Activated naive CD8-positive, alpha-beta T cell treated with anti-CD3 and anti-CD28 coated beads for 36 hours (primary cell): ENCODE measurements at places on chromosomes 7 and 10. TPM values are rescaled to one million over a fixed set of nuclear protein-coding genes. Genes with fewer than 3 reads are reported as not detected.

Gene ATRNL1
- 0.41 TPM for total RNA-seq

GRCh38 chr7:154686305-154686704, 316.6 kb downstream of the PAXIP1 start:
- DNase-seq, result no peak
- H3K4me1 ChIP-seq, result no peaks in the 10 kb centered on the region
- no peaks in the 10 kb centered on the region for H3K36me3 ChIP-seq
- H3K4me3 ChIP-seq, result no peak overlapping the region

GRCh38 chr10:34008656-34009055, 674.2 kb upstream of the NRP1 start:
- H3K4me1 ChIP-seq, result no peaks in the 10 kb centered on the region
- H3K27me3 ChIP-seq, result no peaks in the 10 kb centered on the region
- H3K27ac ChIP-seq, result no peak overlapping the region
- H3K4me3 ChIP-seq, result no peak overlapping the region
- H3K36me3 ChIP-seq, result no peaks in the 10 kb centered on the region

DNA sequence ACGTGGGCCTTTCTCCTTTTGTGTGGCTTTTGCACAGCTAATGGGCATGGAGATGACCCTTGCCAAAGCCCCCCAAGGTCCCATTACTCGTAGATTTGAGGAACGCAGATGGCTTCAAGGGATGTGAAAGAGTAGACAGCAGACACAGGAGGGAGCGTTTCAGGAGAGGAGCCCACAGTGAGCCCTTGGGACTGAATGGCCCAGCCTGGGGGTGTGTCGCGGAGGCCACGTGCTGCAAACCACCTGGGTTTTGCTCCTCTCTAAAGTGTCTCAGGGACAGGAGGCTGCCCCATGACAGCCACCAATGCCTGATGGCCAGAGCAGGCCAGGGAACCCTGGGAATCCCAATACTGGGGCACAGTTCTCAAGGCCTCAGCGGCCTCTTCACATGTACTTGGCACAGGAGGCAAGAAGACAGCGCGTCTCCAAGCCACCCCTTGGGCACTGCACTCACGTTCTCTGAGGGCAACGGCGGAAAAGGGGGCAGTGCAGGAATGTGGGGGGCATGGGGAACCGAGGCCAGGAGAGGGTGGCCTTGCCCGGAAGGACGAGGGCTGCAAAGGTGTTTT, 185.2 kb downstream of the WDR37 start:
- H3K4me1 ChIP-seq, result peaks cover 2% of the 10 kb centered on the region
- peaks cover 38% of the 10 kb centered on the region for H3K27me3 ChIP-seq
- no peak for DNase-seq
- H3K36me3 ChIP-seq, result no peaks in the 10 kb centered on the region

GRCh38 chr10:114483575-114483974, 79.3 kb upstream of the AFAP1L2 start:
- DNase-seq, result no peak
- H3K4me1 ChIP-seq, result peaks cover 60% of the 10 kb centered on the region
- H3K36me3 ChIP-seq, result peaks cover 60% of the 10 kb centered on the region
- no peak overlapping the region for H3K27ac ChIP-seq

- H3K27ac ChIP-seq, result no peak overlapping the region
- peaks cover 11% of the 10 kb centered on the region for H3K27me3 ChIP-seq
- no peaks in the 10 kb centered on the region for H3K36me3 ChIP-seq
- no peak for DNase-seq
- no peak overlapping the region for H3K4me3 ChIP-seq
- H3K4me1 ChIP-seq, result no peaks in the 10 kb centered on the region
These were observed 37.1 kb downstream of the STRA8 start for GRCh38 chr7:135270577-135271254.

GRCh38 chr7:155529845-155530244, 16.5 kb downstream of the CNPY1 start:
- DNase-seq, result no peak
- H3K4me1 ChIP-seq, result peaks cover 10% of the 10 kb centered on the region
- H3K36me3 ChIP-seq, result no peaks in the 10 kb centered on the region
- H3K4me3 ChIP-seq, result no peak overlapping the region
- peaks cover 80% of the 10 kb centered on the region for H3K27me3 ChIP-seq

DNA sequence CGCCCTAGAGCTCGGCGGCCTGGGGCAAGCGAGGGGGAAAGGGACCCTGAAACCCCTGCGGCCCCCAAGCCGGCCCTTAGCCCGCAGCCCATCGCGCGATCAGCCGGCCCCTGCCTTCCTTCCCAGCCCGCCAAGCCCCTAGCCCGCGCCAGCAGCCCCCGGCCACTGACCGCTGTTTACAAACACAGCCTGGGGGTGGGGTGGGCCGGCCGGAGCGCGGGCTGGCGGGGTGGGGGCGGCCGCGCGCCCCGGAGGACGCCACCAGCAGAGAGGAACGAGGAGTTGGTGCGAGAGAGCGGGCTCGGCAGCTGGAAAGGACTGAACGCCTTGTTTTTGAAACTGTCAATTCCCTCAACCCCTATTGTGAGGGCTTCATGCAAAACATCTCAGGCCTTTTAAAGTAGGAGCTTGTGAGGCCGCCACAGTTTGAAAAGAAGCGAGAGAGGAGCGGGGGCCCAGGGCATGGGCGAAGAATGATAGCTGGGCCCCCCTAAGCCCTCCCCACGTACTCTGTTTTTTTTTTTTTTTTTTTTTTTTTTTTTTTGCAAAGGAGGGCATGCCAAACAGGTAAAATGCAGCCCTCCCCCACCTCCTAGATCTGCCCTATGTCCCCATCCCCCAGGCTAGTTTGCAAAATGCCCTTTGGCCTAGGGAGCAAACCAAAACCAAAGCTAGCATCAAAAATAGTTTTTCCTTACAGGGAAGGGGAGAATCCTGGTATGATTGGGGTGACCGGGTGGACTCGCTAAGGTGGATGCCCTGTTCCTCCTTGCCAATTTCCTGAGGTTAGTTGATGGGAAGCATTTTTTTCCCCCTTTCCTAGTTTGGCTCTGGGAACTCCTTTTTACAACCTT, 15.0 kb downstream of the SKIDA1 start:
- H3K27ac ChIP-seq, result no peak overlapping the region
- H3K36me3 ChIP-seq, result no peaks in the 10 kb centered on the region
- no peak overlapping the region for H3K4me3 ChIP-seq

Gene PPP1R17
- total RNA-seq, result not detected

Gene GBX1
- total RNA-seq, result not detected

DNA sequence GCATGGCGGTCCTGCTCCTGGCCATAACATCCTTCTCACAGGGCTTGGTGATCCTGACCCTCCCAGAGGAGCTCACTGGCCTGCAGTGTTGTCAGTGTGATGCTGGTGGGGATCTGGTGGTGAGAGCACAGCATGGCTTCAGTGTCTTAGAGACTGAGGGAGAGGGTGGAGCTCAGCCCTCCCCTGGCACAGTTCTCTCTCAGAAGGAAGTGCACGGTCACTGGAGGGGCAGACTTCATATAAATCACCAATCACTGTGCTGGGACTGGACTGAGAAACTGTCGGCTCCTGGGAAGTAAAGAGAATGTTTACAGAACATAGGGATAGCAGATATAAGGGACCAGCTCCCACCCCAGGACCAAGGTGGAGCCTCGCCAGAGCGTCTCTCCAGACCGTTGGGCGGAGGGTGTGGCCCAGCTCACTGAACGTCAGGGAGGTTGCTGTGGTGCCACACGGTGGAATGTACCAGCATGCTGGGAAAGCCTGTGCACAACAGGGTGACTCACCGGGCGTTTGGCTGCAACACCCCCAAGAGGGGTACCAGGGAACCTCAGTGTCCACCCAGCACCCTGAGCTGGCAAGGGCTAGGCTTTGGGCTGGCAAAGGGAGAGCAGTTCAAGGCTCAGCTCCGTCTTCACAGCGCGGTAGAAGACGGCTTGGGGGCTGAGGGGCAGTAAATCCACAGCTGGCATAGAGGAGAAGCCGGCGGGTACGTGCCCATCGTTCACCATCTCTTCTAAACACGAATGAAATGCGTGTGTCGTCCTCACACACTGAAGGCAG, 8.8 kb upstream of the GET4 start:
- H3K27ac ChIP-seq, result no peak overlapping the region
- peaks cover 6% of the 10 kb centered on the region for H3K4me1 ChIP-seq
- H3K36me3 ChIP-seq, result peaks cover 28% of the 10 kb centered on the region
- DNase-seq, result no peak

GRCh38 chr7:117349570-117349969, 26.7 kb upstream of the WNT2 start:
- no peaks in the 10 kb centered on the region for H3K36me3 ChIP-seq
- no peaks in the 10 kb centered on the region for H3K4me1 ChIP-seq
- no peak for DNase-seq
- H3K27me3 ChIP-seq, result peaks cover 7% of the 10 kb centered on the region
